ENCODE measurements at places on chromosomes 4 and X.

DNA sequence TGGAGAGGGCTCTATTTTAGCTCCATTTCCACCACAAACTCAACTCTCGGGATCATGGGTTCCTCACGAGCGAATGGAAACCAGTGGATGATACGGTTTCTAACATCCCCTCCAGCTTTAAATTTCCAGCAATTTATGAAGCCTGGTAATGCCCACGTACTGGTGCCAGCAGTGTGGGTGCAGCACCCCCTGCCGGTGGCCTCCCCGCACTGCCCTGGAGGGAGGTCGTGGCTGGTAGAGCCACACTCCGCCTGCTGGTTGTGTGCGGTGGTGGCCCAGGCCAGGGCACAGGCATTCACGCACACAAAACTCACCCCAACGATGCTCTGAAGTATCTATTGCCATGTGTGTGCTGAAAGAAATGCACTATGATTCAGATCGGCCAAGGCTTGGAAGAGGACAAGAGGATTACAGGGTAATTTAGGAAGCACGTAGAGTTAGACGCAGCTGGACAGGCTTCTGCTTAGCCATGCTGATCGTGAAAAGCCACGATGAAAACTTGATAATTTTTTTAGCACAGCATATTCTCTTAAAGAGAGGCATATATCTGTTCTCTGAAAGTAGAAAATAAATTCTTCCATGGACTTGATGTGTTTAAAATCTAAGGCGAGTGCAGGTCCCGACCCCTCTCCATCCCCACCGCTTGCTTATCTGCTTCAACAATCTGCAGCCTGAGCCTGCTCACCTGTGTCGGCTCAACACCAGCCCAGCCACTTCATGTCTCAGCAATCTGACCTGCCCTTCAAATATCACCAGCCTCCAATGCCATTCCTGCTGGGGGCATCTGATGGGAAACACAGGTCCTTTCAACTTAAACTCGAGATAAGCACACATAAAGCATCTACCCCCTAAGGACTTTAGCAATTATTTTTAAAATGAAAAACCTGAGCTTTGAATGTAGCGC lies 59.1 kb downstream of the SCD5 start:
- peak; percentile 93 for DNase-seq

DNA sequence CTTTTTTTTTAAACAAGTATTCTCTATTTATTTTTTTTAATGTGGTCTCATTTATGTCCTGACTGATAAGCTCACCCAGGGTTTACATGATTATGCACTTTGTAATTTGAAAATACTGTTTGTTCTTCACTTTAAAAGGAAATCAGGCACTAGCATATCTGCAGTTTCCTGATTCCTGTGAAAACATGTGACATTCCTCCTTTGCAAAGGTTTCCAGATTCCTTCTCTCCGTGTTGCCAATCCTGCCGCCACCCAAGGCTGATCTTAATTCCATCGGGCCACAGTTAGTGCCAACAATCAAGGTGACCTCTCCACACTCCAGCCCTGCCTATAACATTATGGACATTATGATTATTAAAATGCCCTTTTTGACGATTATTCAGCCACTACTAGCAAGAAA lies 225.4 kb downstream of the PCDH7 start:
- DNase-seq, result no peak

GRCh38 chr4:27775156-27775555 lies 914.5 kb downstream of the STIM2 start:
- DNase-seq, result no peak

DNA sequence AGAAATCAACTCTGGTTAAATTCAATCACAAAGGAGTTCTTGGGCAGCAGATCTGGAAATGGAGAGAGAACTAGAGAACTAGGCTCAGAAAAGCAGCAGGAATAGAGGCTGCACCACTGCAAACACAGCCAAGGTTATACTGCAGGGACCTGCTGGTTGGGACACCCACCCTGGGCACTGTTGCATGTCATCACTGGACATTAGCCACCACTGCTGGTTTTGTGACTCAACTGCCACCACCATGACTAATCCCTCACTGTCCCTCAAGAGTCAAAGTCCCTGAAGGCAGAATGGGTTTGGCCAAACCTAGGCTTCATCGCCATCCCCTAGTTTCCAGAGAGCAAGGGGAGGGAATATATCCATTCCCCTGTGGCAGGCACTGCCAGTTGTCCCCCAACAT lies 38.1 kb upstream of the IRAK1 start:
- DNase-seq, result no peak

DNA sequence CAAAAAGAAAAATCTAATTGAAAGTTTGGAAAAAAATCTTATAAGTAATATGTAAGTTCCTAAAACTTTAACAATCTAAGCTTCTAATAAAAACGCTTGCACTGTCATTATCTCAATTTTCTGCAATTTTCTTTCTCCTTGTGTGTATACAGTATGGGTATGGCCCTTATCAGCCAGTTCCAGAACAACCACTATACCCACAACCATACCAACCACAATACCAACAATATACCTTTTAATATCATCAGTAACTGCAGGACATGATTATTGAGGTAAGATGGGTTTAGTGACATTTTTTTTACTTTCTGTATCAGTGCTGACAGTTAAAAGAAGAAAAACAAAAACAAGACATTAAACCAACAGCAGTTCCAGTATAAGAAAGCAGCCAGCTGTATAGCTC lies 4.9 kb downstream of the STATH start:
- no peak for DNase-seq

DNA sequence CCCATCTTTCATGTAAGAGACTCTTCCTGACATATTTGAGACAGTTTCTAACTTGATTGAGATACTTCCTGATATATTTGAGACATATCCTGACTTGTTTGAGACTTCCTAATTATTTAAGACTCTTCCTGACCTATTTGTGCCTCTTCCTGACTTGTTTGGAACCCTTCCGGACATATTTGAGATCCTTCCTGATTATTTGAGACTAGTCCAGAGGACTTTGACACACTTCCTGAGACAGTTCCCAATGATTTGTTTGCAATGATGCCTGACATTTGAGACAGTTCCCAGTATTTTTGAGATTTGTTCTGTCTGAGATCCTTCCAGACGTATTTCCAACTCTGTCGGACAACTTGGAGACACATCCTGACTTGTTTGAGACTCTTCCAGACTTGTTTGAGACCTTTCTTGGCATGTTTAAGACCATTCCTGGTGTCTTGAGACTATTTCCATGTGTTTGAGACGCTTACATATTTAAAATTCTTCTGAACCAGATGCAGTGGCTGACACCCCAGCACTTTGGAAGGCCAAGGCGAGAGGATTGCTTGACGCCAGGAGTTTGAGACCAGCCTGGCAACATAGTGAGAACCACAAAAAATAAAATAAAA lies 118.9 kb upstream of the USP9X start:
- DNase-seq, result no peak

- no peak for DNase-seq
Measured at GRCh38 chr4:39621582-39621981, 17.1 kb downstream of the SMIM14 start.

DNA sequence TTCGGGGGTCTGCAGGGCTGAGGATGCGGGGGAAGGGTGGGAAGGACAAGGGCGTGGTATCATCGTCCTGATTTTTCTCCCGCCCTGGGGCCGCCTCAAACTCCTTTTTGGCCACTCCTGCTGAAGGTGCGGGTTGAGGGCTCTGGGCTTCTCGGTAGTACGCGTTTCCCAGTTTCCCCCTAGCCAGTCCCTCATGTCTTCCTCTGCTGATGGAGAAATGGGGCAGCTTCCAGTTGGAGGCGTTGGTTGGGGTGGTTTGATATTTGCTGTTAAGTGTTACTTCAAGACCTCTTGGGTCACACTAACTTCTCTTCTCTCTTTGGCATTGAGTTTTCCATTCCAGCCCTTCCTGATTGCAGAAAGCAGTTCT lies 482 bp downstream of the GSTCD start:
- DNase-seq, result peak; percentile 55

- no peak for DNase-seq
Measured at GRCh38 chrX:146754268-146754667, 55.3 kb upstream of the CXorf51B start.

DNA sequence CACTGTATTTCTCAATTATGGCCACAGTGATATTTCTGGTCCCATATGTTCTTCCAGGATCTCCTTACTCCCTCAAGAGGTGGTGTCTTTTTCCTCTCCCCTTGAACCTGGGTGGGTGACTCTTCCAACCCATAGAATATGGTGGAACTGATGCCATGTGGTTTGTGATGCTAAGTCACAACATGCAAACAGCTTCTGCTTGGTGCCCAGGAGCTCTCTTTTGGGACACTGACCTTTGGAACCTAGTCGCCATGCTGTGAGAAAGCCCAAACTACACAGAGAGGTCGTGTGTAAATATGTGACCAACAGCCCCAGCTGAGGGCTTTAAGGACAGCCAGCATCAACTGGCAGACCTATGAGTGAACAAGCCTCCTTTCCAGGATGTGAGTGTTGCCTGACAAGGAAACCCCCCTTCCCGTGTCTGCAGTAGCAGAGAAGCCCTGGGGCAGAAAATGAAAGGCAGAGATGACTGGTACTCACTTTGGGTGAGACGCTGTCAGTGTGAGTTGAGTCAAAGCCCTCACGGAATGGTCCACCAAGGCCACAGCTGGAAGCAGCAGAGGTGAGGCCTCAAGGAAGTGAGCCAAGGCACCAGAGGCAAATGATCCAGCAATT lies 223.4 kb downstream of the BCOR start:
- DNase-seq, result peak; percentile 86

- no peak for DNase-seq
Measured at GRCh38 chrX:102765217-102765616, 44.7 kb downstream of the GPRASP3 start.

DNA sequence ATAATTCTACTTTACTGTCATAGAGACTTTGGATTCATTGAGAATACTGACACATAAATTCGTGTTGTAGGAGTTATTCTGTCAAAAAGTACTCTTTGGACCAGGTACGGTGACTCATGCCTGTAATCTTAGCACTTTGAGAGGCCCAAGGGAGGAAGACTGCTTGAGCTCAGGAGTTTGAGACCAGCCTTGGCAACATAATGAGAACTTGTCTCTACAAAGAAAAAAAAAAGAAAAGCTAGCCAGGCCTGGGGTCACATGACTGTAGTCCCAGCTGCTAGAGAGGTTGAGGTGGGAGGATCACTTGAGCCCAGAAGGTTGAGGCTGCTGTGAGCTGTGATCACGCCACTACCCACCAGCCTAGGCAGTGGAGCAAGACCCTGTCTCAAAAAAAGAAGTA lies 54.9 kb downstream of the WDR19 start:
- DNase-seq, result no peak

DNA sequence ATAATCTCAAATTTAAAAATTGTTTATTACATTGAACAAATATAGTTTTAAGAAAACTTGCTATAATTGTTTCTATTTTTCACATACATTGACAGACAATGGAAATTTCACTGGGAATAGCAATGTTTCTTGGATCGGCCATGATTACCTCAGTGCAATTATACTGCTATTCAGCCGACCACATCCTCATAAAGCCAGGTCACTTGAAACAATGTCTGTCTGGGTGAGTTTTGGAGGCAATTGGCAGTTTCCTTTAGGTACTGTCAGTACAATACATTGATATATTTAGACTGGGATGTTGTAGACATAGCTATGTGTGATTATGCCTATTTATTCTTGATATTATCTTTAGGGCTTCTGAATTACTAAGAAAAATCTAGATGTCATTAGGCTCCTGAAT lies 89.5 kb upstream of the VEGFC start:
- no peak for DNase-seq

DNA sequence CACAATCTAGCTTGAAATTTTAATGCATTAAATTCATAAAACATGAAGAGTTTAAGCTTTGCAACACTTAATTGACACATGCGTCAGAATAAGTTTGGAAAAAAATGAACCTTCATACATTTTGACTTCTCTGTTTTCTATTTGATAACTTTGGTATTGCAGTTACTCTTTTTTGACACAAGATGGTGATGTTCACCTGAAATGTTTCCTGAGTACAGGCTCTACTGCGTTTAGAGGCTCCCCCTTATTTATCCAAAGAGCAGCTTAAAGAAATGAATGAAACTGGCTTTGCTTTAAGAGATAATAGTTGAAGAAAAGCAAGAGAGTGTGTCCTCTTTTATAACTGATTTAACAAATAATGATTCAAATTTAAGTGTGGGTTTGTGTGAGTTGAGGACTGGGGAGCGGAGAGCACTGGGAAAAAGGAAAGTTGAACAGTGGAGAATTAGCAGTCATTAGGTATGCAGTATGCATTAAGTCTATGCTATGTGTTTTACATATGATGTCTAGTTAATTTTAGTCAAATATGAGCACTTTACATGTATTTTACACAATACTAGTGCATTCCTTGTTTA lies 180.6 kb upstream of the NUDT6 start:
- DNase-seq, result no peak

DNA sequence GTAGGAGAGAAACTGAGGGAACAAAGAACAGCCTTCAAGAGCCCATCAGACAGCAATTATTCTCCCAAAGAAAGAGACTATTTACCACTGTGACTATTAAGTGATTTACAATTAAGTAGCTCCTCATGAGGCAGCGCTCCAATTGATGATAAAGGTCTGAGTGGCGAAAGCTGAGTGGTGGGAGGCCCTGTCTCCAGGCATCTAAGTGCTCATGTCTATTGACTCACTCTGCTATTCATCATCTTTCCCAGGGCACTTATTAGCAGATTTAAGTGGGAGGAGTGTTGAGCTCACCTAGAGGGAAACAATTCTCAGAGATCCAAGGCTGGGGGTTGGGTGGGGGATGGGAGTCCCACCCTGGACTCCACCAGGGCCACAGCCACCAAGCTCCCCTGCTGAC lies 23.3 kb downstream of the AMER1 start:
- no peak for DNase-seq

GRCh38 chrX:129842510-129843208 lies 1.0 kb downstream of the ZDHHC9 start:
- no peak for DNase-seq

- DNase-seq, result no peak
Measured at GRCh38 chr4:25923745-25924144, 9.7 kb downstream of the SMIM20 start.

DNA sequence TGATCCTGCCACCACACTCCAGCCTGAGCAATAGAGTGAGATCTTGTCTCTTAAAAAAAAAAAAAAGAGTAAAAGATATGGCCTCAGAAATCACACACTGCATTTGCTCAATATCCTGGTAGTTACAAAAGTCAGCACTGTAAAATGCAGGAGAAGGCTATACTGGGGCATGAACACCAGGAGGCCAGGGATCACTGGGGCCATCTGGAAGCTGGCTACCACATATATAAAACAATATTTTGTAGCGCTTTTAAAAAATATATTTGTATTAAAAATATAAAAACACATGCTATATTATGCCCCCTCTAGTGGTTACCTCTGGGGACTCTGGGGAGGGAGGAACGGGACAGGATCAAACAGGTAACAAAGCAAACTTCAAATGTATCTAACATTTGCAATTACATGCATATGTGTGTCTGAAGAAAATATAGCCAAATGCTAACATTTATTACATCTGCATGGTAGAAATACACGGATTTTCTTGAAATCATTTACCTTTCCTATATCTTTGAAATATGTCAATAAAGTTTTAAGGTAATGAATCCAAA lies 4.0 kb downstream of the C4orf46 start:
- peak; percentile 11 for DNase-seq

DNA sequence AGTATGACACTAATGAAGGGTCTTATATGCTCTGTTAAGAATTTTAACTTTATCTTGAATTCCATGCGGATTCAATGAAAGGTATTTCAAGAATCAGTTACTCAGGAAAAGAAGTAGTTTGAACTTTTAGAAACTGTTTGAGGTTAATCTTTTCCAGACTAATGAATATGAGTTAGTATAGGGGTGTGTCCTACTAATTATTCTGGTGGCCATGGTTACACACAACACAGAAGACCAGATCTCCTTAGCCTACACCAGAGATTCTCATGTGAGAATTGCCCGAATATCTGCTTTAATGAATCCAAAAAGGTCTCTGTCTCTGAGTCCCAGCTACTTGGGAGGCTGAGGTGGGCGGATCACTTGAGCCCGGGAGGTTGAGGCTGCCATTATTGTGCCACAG lies 100.4 kb downstream of the MMRN1 start:
- DNase-seq, result no peak
